NCI-H345 (cell line): ENCODE measurements at places on chromosomes 12 and 14.

- DNase-seq = no peak
Measured at GRCh38 chr12:93593843-93594242, 21.4 kb downstream of the SOCS2 start.

DNA sequence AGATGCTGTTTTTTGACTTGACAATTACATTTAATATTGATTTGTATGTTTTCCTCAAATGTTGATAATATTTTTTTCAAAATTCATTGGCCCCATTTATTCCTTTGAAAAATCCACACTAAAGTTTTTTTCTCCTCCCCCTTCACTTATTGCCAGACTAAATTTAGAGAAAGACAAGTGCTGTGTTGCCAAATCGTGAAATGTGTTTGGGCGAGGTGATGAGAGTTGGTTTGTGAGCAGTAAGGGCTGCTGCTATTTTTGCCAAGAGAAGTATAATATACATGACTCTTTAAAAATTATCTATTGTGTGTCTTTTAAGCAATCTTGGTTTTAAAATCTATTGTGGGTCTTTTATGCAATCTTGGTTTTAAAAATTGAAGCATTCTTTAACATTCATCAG is 188.9 kb downstream of the PPFIA2 start:
- DNase-seq = no peak

GRCh38 chr12:9244894-9245293 is 36.7 kb upstream of the PZP start:
- DNase-seq = no peak

DNA sequence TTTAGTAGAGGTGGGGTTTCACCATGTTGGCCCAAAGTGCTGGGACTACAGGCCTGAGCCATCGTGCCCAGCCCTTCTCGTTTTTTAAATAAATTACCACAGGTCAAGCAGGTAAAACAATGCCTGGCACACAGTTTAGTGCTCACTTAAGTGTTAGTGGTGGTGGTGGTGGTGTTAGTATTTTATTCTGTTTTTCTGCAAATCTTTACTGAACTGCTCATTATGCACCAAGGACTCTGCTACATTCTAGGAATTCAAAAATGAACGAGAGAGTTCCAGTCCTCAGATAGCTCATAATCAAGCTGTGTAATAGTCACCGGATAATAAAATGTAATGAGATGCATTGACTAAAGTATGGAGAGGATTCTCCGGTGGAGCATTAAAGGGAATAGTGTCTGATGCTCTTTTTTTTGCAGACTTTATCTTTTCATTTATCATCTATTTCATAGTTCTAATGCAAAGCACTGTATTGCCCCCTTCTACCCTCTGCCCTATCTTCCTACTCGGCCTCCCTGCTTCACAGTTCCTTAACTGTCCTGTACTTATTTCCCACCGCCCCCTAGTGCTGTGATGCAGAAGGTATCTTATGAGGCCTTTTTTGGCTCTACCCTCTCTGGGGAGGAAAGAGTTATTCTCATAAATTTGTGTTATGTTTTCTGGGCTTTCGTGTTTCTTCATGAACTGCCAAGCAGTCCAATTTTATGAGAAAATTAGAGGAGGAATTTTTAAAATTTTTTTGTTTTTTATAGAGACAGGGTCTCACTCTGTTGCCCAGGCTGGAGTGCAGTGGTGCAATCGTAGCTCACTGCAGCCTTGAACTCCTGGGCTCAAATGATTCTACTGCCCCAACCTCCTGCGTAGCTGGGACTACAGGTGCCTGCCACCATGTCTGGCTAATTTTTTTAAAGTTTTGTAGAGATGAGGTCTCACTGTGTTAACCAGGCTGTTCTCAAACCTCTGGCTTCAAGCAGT is 1.0 kb downstream of the ITFG2 start:
- DNase-seq = peak; percentile 38

DNA sequence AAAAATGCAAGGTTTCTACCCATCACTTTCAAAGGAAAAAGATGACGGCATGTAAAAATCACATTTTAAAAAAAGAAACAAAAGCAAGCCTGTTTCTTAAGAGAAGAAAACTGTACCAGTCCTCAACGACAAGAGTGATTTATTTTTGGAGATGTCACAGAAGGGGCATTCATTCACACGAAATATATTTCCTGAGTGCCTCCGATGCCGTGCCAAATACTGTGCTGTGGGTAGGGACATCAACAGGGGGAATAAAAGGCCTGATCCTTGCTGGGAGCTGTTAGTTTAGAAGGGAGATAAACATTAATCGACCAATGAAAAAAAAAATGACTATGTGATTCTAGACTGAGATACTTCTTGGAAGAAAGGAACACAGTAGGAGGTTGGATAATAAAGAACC is 297.5 kb upstream of the SOX5 start:
- DNase-seq = no peak

DNA sequence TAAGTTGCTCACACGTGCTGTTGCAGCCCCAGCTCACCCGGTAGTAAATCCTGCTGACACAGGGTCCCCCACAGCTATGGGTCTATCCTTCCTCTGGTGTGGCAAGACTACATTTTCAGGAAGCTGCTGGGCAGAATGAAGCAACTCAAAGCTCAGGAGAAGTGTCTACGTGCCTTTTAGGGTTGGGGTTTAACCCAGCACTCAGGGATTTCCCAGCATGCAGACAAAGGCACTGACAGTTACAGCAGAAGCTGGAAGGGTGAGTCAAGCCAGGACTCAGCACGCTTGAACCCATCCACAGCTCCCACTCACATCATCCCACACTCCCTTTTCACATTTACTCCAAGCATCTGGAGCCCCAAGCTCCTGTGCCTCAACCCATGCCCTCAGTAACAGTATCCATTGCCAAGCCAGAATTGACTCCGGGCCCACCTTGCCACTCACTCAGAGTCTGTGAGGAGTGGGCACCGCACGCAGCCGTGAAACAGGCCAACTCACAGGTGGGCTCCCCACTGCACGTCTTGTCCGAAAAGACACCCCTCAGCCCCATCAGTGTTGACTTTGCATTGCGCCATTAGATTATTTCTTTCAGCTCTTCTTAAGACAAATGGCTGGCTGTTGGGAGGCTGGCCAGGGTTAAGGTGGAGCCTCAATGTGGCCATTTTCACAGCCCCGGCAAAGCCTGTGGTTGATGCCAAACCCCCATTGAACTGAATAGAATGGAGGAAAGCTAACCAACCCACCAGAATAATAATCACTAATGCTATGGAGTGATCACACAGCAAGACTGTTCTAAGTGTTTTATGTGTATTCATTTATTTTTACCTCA is 59.6 kb downstream of the ZFP36L1 start:
- no peak for DNase-seq
